H9 (cell line): ENCODE measurements at places on chromosomes 1 and 21.

- DNase-seq: no peak
Measured at GRCh38 chr1:182248721-182249120, 142.9 kb downstream of the GLUL start.

GRCh38 chr1:9478021-9478420 lies 61.2 kb upstream of the SLC25A33 start:
- no peak for DNase-seq

DNA sequence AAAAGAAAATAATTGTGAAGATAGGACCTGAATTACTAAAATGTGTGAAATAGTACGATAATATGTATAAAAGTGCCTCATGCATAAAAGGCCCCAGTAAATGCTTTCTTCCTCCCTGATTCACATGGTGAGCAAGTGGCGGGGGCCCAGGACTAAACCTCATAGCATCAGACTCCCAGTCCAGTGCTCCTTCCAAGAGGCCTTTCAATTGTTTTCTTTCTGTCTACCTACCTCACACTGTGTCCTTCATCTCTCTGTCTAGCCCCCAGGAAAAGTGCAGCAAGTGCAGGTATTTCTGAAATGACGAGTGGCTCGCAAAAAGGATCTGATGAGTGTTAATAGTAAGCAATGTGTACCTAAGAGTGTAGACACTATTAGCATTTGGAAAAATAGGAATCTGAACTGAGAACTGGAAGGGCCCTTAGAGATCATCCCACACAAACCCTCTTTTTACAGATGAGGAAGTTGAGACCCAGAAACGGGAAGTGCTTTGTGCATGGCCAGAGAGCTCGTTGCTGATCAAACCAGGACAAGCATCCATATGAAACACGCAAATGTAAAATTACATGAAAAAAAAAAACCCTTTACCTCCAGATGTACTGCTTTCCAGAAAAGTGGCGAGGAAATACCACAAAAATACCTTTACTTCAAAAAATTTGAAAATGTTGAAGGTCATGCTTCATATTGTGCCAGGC lies 118.2 kb upstream of the HOOK1 start:
- no peak for DNase-seq

DNA sequence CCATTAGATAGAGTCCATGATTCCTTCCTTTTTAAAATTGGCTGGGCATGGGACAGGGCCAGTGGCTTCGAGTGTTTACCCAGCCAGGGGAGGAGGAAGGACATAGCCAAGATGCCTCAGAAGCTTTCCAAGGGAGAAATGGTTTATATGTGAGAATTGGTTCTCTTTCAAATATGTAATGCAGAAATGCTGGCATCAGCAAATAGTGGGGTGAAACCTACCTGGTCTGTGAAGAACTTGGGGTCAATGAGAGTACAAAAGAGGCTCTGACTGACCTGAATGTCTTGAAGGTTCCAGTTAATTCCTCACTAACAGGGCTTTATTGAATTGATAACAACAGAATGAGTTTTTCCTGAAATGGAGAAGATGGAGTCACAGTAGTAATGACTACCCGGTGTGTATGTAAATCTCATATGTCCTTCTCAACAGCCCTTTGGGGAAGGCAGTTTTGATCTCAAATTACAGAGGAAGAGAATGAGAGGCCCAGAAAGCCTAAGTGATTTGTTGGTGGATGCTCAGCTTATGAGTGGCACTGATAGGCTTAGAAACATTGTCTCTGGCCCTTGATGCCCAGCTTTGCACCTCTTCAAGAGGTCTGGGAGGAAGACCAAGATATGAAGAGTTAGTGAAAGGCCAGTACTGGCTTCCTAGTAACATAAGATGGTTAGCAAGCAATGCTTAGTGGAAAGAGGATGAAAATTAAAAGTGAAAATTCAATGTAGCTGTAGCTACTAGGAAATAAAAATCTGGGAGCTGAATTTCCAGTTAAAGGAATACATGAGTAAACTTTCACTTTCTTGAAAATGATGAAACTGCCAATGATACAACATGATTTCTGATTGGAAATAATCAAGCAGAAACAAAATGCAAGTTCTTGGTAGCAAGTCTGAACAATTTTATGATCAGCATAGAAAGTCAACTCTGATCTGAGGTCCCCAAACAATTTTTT lies 2.7 kb downstream of the ATF3 start:
- no peak for DNase-seq

DNA sequence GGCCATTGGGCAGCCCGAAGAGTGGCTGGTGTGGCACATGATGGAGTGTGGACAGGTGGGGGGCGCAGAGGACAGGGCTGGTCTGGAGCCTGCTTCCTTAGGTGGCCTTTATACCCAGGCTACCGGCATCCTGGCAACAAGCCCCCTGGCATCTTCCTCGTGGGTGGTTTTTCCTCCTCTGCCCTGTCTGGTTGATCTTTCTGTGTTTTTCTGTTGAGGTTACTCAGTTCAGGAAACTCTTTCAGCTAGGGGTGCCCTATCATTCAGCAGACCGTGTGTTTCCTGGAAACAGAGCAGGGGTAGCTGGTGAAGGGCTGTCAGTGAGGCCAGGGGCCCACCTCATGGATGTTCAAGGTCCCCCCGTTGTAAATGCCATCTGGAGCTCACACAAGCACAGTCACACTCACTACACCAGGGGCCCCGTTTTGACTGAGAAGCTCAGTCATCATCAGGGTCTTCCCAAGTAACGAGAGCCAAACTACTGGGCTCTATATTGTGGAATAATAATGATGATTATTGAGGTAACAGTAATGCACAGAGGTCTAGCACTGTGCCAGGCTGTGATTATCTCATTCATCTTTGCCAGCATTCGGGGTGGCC lies at the start of gene KRTAP12-4:
KRTAP12-4 (minus strand) TSS at position 84 of the 600 bp plus-strand sequence; CDS start at position 39, 45 bp downstream.
- no peak for DNase-seq

- DNase-seq: no peak
Measured at GRCh38 chr1:196405839-196406238, 202.4 kb downstream of the KCNT2 start.

DNA sequence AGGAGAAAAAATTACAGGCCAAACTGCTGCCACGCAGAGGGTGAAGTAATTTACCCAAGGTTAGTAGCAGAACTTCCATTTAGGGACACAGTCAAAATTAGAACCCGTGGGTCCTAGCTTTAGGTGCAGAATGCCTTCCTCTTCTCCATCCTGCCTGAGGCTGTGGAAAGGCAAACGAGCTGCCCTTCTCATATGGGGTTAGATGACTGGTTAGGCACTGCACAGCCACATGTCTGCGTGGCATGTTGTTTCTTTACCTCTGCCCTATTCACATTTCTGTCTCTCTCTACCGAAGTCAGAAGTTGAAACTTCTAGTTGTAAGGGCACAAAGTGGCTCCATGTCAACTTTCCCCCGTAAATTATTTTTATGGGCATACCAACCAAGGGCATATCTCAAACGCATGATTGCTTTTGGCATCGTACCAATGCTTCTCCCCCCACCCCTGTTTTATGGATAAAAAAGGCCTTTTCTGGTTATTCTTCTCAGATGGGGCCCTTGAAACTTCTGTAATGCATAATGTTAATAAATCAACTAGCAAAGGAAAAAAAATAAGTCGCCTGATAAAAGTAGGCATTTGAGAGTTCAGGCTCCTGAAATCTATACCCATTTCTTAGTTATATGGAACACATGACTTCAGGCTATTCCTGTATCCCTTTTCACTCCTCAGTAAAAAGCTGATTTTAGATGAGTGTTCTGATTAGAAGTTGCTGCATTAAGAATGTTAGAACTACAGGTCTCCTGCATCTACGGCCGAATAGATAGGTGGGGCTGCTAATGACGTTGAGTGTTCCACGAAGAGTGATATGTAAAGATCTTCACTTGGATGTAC lies 139.6 kb upstream of the NRIP1 start:
- DNase-seq: no peak

GRCh38 chr21:46346296-46347202 lies 22.6 kb downstream of the PCNT start:
- no peak for DNase-seq

- DNase-seq: no peak
Measured at GRCh38 chr1:19376428-19377372, 64.6 kb downstream of the SLC66A1 start.

- peak; percentile 79 for DNase-seq
Measured at GRCh38 chr1:175152006-175152652, 40.4 kb downstream of the KIAA0040 start.

- DNase-seq: no peak
Measured at GRCh38 chr1:86419277-86419903, 4.6 kb upstream of the CLCA2 start.
